ENCODE measurements at places on chromosomes 1 and 21.

DNA sequence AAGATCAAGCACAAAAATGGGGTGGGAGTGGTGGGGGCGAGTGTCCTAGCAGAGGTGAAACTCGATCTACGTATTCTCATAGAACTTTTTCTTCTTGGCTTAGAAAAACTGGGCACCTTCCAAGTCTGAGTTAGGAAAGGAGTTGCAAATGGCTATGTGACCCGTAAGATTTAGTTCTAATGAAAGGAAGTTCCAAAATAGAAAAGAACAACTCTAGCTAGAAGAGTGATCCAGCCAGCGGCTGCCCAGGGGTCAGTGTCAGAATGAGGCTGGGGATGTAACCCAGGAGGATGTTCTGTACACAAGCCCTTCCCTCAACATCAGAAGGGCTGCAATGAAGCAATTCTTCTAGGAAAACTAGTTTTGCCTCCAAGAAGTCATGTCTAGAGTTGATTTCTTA lies 5.2 kb downstream of the MTARC1 start:
- no peak for DNase-seq

GRCh38 chr1:229781453-229781852 lies 155.4 kb downstream of the URB2 start:
- DNase-seq: no peak

- no peak for DNase-seq
These were observed 38.3 kb upstream of the GBP5 start for GRCh38 chr1:89310976-89311375.

DNA sequence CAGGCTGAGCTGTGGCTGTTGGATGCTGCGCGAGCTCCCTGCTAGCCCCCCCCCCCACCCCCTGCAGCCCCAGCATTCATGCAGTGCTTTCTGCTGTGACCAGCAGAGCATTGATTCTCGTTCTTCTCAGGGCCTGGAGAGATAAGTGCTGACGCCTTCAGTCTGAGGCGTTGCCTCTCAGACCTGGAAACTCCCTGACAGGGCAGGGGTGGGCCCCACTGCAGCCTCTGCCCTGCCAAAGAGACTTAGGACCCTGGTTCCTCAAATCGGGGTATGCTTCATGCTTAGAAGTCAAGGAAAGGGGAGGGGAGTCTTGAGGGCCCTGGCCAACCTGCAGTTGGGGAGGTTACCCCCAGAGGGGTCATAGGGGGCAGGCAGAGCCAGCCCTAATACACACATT lies 38.5 kb downstream of the PTPRF start:
- DNase-seq: no peak

DNA sequence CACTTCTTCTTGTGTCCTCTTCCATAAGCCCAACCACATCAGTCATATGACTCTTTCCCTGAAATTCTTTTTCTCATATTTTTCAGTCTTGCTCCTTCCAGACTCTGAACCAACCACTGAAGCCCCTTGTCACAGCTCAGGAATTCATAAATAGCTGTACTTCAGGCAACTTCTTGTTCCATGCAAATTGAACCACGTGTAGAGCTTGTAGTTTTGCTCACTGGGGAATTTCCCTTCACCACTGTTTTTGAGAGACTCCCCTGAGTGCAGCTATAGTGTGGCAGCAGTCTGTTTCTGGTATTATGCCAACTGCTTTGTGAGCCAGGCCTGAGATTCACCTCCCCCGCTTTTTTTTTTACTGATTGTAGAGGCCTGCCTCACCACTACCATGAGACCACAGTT lies 150.3 kb upstream of the SPAG17 start:
- no peak for DNase-seq

- DNase-seq: no peak
These were observed 76.7 kb upstream of the CASZ1 start for GRCh38 chr1:10873189-10873588.

GRCh38 chr1:1620433-1621139 lies 5.3 kb downstream of the MIB2 start:
- DNase-seq: no peak

DNA sequence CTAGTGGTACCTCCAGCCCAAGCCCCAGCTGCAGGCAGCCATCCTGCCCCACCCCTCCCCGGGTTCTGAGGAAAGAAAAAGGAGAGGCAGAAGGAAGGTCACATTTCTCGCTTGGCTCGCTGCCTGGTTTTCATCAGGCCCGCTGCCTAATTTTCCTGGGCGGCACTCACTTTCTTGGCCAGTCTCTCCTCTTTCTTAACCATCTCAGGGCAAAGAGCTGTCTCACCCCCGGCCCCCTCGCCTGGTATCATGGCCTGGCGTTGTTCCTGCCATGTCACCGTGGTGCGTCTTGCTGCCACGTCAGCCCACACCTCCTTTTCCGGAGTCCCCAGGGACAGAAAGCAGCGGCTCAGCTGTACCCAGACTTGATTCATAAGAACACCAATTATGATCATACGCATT lies 26.6 kb upstream of the CASZ1 start:
- peak; percentile 12 for DNase-seq

DNA sequence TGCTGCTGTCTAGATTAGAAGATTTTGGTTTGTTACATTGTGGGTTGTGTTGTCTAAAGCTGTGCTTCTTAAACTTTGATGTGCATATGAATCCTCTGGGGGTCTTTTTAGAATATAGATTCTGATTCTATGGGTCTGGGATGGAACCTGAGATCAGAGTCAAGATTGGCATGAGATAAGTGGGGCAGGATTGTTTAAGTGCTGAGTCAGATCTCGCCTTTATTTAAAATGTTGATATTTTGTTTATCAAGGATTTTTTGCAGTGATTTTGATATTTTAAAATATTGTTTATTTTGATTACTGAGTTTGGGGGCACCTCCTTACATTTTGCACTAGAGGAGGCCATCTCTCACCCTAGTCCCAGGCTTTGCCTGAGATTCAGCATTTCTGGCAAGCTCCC lies 114.8 kb downstream of the LAMC2 start:
- no peak for DNase-seq

GRCh38 chr1:169364948-169365347 lies 2.6 kb downstream of the NME7 start:
- DNase-seq: no peak

DNA sequence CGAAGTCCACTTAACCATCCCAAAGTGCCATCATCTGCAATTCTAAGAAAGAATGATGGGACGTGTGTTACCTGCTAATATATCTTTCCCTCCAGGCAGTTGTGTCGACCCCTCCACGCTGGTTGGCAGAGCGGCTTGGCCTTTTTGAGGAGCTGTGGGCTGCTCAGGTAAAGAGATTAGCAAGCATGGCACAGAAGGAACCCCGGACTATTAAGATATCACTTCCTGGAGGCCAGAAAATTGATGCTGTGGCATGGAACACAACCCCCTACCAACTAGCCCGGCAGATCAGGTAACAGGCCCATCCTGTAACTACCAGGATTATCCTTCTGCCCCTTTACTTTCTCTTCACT lies 520 bp downstream of the TARS2 start:
- no peak for DNase-seq

DNA sequence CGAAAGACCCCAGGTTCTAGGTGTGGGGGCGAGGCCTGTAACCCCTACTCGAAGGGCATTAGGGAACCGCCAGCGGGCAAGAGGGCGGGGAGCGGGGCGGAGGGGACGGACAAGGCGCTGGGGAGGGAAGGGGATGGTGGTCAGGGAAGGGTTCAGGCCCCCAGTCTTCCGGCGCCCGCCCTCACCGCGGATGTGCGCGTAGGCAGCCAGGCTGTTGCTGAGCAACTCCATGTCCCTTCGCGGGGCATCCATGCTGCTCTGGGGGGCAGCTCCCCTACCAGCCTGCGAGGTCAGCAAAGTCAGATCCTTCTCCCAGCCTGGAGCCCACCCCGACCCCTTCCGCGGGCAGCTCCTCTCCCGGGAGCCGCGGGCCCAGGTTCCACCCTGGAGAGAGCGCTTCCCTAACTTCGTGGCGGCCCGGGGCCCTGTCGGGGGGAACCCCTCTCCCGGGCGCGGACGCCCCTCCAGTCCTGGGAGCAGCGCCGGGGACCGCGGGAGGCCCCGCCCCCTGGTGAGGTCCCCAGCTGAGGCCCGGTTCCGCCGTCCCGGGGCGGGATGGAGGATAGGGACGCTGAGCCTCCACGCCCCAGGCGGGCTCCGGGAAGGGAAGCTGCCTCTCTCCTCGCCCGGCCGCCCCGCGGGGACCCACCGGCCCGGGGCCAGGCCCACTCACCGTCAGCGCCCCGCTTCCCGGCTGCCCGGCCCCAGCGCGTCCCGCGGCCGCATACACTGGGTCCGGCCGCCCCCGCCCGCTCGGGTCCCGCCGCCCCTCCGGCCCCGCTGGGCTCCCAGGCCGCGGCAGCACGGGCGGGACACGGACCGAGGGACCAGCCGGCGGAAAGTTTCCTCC lies 434 bp downstream of the EVA1B start:
- peak; percentile 58 for DNase-seq

- no peak for DNase-seq
These were observed 15.2 kb upstream of the KCNQ4 start for GRCh38 chr1:40768146-40768990.

- peak; percentile 80 for DNase-seq
These were observed at the start of gene ARHGEF11 for GRCh38 chr1:157045250-157046218. TSS of gene ARHGEF11 (minus strand) at chr1:157045742. CDS start at chr1:157044330, 1,412 bp downstream.

- DNase-seq: no peak
These were observed 109.3 kb downstream of the RUNX1 start for GRCh38 chr21:34939673-34940331.

- DNase-seq: peak; percentile 35
These were observed 9.2 kb downstream of the POU3F1 start for GRCh38 chr1:38037221-38037939.

DNA sequence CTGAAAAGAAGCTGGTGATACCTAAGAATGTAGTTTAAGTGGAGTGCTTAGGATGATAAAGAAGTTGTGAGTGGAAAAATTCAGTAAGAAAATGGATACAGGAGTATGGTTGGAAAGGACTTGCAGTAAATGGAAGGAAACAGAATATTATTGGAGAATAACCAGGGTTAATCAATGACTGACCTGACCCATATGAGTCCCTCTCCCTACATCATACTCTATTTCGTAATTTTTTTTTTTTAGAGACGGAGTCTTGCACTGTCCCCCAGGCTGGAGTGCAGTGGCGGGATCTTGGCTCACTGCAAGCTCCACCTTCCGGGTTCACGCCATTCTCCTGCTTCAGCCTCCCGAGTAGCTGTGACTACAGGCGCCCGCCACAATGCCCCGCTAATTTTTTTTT lies 33.4 kb upstream of the ENSA start:
- no peak for DNase-seq

GRCh38 chr1:167116174-167116573 lies 22.3 kb downstream of the STYXL2 start:
- DNase-seq: no peak

- DNase-seq: peak; percentile 9
These were observed 66.8 kb downstream of the EPB41 start for GRCh38 chr1:28981210-28981609.

- no peak for DNase-seq
These were observed 428.1 kb downstream of the PRDM2 start for GRCh38 chr1:14128096-14128495.

DNA sequence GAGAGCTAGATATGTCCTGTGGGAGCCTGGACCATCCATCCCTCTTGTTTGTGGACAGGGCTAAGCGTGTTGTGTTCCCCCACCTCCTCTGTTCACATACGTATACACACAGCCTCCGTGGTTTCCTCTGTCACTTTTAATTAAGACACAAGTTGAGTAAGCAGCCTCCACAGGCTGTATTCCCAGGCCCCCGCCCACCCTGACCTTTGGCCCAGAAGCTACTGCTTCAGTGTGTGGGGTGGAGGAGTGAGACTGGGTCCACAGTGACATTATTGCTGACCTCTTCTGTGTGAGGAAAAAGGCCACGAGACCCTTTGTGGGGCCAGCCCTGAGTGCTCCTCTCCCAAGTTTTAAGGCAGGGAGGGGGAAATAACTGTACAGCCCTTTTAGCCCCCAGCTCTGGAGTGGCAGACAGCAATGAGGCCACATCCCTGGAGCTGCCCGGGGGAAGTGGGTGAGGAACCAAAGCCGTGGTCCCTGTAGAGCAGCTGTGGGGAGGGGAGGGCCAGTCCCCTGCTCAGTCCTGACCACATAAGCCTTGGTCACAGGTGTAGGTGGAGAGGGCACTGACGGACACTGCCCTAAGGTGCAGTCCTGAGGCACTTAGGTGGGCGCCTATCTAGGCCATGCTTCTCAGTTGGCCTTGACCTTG lies 4.4 kb downstream of the ELOVL1 start:
- no peak for DNase-seq

DNA sequence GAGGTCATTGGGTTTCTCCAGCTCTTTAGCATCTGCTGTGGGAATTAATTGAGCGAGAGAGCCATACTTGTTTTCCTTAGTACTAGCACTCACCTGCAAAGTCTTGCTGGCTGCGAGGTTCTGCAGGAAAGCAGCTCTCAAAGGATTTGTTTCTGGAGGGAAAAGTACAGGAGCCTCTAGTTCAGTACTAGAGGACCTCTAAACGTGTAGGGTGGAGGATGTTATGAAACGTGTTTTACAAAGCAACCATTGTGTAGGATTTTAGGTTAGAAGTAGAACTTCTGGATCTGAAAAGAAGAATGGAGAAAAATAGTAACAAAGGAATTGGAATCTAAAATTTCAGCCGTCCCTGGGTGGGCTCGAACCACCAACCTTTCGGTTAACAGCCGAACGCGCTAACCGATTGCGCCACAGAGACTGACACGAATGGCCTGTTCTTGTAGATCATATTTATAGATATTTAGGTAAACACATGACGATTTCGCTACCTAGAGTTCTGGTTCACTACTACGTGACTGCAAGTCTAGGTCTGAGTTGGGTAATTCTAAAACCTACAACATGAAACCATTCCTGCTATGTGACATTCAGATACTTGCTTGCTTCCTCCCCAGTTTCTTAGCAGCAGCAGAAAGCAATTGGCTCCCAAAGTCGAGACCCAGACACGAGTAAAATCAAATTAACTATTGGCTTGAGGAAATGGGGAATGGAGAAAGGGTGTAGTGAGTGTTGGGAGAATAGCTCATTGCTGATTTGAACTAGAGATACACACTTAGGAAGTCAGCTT lies 60.2 kb upstream of the CFAP126 start:
- DNase-seq: peak; percentile 63

GRCh38 chr1:41629571-41629970 lies 145.1 kb upstream of the EDN2 start:
- peak; percentile 25 for DNase-seq

GRCh38 chr21:16534408-16535101 lies 804.8 kb downstream of the USP25 start:
- peak; percentile 98 for DNase-seq

GRCh38 chr1:31476891-31477846 lies 64.2 kb downstream of the SERINC2 start:
- no peak for DNase-seq

DNA sequence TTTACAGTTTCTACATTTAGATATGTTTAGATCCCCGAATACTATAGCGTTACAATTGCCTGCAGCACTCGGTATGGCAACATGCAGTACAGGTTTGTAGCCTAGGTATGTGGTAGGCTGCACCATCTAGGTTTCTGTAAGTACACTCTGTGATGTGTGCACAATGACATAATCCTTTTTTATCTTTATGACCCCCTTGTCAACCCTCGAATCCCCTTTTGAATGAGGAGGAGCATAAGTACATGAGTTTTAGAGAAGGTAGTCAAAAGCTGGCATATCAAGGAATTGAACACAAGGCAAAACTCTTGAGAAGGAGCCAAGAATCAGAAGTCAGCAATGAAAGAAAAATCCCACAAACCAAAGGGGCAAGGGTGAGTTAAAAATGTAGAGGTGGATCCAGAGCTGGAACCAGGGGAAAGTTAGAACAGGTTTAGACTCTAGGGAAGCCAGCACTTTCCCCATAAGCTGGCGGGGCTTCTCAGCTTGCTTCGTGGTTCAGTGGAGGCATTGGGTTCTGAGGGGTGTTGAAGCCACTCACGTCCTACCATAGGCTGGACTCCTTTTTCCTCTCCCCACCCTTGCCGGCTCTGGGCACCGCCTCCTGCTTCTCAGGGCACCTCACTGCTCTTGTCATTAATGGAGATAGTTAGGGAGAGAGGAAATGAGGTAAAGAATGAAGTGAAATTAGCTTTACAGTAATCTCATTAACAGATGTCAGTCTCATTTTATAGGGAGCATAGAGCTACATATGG lies 31.3 kb downstream of the OLFML3 start:
- DNase-seq: no peak
